RCC 7860 (cell line): ENCODE measurements at places on chromosomes 1 and 21.

GRCh38 chr1:247482747-247483146, 24.8 kb upstream of the OR2B11 start:
- DNase-seq: no peak

- DNase-seq: peak; percentile 98
Measured at GRCh38 chr1:5992026-5992813, at the start of gene NPHP4. NPHP4 (minus strand) TSS chr1:5992425; CDS start chr1:5986289, 6,136 bp downstream.

- DNase-seq: peak; percentile 77
Measured at GRCh38 chr1:8525558-8526275, 207.8 kb downstream of the SLC45A1 start.

DNA sequence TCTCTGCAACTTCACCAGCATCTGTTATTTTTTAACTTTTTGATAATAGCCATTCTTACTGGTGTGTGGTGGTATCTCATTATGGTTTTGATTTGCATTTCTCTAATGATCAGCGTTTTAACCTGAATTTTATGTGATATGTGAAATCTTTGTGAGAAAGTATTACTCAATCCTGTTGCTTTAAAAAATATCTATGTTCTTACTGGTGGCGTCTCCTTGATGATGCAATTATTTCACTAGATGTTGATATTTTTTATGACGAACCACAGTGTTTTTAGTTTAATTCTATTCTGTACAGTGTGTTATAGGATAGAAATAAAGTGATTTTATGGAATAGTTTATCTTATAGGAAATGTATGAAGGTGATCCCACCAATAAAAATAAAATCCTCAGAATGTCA, 54.7 kb upstream of the GPR88 start:
- no peak for DNase-seq

- no peak for DNase-seq
Measured at GRCh38 chr1:46464915-46465314, 24.7 kb upstream of the DMBX1 start.

- no peak for DNase-seq
Measured at GRCh38 chr1:158362482-158362881, 8.8 kb downstream of the CD1E start.

- DNase-seq: no peak
Measured at GRCh38 chr1:84688463-84689061, 1.7 kb downstream of the SSX2IP start.

GRCh38 chr1:47725511-47725991, 271.6 kb downstream of the TRABD2B start:
- no peak for DNase-seq

- no peak for DNase-seq
Measured at GRCh38 chr1:4119516-4120220, 219.6 kb upstream of the C1orf174 start.

GRCh38 chr1:48773133-48773532, 3.6 kb downstream of the BEND5 start:
- DNase-seq: no peak

- peak; percentile 95 for DNase-seq
Measured at GRCh38 chr1:78339490-78339889, 151.3 kb upstream of the PTGFR start.

DNA sequence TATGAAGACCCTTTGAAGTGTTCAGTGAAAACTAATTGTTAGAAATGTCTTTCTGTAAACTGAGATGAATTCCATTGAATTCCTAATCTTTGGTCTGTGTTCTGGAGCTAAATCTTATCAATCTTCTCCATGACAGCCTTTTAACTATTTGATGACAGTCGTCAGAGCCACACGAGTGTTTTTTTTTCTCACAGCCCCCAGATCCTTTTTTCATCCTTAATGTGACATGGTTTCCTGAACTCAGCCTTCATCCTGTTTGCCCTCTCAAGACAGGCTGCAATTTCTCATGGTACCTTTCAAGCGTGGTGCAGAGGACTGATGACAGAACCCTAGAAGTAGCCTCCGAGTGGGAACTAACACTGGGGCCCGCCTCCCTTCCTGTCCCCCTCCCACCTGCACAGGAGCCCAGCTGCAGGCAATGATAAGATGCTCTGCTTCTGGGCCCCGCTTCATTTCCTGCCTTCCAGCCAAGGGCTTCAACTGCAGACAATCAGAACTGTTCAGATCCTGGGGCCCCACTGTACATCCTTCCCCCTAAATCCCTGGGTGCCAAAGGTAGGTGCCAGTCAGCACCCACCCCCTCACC, 114.6 kb upstream of the VAV3 start:
- no peak for DNase-seq

DNA sequence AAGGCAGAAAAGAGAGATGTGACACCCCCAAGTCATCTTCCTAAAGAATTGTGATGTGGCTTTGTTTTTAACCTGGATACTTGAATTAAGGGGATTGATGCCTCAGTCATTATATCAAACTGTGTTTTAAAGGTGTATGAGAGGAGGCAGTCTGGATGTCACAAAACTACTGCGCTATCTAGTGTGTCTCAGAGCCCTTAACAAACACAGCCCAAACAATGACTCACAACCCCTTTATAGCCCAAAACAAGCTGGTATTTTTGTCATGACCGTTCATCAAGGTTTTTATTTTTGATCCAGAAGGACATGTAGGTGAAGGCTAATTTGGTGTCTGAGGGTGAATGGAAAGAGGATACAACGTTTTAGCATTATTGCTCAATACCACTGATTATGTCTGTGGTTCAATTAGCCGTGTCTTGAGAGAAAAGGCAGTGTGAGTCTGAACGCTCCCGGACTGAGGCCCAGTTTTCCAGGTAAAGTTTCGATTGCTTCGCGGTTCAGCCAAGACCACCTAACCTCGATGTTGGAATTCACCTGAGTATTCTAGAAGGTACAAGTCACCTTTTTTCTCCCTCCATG, 71.6 kb downstream of the SGIP1 start:
- no peak for DNase-seq

DNA sequence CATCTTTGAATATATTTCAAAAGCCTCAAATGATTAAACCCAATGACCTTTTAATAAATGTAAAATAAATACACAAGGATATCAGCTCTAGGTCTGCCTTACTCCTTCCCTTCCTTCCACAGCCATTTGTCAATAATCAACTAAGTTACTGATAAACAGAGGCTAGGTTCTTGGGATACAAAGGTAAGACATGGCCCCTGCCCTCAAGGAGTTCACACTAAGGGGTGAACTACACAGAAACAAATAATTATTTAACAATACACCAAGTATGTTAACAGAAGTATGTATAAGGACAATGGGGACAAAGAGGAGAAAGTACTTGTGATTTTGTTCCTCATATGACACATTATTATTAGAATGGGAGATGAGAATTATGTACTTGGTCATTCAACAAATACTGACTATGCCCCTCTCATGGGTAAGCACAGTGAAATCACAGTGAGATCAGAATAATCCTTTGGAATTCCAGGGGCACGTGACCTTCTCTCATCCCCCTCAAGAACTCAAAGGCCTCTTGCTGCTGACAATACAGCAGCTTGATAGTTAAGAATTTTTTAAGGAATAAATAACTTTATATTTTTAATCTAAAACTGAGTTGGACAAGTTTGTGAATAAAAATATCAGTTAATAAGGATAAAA, 40.2 kb downstream of the ATP1B1 start:
- DNase-seq: peak; percentile 35
